ENCODE measurements at places on chromosomes 1 and 21. TPM values are rescaled to one million over a fixed set of nuclear protein-coding genes. Genes with fewer than 3 reads are reported as not detected.

LHX8 gene
- not detected for total RNA-seq

DNA sequence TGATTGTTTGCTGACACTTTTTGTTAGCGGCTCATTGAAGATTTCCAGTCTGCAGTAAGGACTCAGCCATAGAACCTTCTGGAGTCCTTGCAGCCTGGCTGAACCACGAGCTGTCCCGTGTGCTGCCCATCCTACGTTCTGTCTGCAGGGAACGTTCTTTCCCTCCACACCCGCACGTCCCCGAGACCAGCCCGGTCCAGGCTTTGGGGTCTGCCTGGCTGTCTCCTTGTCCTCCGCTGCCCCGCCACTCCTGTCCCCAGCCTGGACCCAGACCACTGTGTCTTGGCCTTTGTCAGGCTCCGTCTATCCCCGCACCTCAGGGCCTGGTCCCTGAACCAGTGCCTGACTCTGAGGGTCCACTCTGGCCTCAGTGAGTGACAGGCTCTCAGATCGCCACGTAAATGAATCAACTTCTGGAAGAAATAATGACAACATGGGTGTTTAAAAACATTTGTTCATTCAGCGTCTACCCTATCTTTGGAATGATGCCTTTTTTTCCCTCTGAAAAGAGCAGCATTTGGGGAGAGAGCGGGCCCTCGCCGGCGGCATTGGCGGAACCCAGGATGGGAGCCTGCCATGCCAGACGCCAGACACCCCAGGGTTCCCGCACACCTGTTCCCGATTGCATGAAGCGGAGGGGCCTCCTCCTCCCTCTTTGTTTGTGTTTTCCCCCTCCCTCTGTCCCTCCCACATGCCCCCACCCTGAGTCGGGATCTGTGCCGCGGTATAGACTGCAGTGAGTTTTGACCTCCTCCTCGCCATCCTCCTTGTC, 43.9 kb upstream of the C1orf174 start:
- DNase-seq, result no peak

- no peak for DNase-seq
Measured at GRCh38 chr1:31517301-31517700, 59.0 kb upstream of the TINAGL1 start.

FNDC7 gene
- 0.10 TPM for total RNA-seq

MYOC gene
- not detected for total RNA-seq

DNA sequence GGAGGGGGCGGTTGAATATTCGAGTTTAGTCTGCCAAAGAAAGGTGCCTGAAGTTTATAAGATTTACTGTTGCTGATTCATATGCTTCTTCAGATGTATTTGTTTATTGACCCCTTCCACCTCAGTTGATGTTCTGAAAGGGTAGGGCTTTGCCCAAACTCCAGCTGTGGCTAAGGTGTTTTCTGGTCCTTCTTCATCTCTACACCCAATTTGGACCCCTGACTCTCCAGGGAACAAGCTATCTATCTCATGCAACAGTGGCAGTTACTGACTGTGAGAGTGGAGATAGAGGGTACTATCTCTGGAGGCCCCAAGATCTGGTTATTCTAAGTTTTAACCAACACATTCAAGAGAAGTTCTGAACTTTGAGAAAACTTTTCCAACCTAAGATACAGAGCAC, 12.6 kb upstream of the ALG14 start:
- no peak for DNase-seq

GRCh38 chr1:26126321-26127084, 14.9 kb downstream of the PDIK1L start:
- no peak for DNase-seq

DNA sequence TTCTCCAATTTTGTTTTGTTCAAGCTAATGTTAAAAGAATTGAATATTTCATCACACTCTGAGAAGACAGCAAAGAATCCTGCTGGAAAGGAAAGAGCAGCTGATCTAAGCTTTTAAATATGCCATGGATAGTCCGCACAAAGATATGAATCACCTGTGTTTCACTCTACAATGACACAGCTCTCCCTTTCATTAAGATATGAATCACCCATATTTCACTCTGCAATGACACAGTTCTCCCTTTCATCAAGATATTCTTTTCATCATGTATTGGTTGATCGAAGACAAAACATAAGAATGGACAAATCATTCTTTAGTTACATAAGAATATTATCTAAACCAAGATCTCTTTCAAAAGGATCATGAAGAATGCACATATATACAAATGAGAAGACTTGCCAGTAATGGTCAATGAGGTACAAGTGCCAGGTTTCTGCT, 367.3 kb downstream of the SMYD3 start:
- DNase-seq, result peak; percentile 92

RGS1 gene
- not detected for total RNA-seq

DNA sequence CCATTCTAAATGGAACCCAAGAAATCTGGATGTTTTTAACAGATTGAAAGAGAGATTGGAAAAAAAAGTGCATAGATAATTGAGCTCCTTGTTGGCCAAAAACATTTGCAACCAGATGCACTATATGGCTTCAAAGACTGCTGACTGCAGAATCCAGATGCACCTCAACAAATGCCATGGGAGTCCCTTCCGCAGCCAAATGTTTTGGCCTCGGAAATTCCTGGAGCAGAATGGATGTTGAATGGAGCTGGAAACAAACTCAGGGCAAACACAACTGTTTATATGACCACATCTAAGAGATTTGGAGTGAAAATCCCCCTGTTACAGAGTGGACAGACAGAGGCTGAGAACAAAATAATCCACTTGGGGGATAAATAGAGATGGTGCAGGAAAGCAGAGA, 285.0 kb upstream of the NFIA start:
- no peak for DNase-seq

NBPF6 gene
- total RNA-seq, result not detected

ELF3 gene
- 200 TPM for total RNA-seq

- DNase-seq, result no peak
Measured at GRCh38 chr21:27548486-27548885, 581.6 kb upstream of the ADAMTS5 start.

DNA sequence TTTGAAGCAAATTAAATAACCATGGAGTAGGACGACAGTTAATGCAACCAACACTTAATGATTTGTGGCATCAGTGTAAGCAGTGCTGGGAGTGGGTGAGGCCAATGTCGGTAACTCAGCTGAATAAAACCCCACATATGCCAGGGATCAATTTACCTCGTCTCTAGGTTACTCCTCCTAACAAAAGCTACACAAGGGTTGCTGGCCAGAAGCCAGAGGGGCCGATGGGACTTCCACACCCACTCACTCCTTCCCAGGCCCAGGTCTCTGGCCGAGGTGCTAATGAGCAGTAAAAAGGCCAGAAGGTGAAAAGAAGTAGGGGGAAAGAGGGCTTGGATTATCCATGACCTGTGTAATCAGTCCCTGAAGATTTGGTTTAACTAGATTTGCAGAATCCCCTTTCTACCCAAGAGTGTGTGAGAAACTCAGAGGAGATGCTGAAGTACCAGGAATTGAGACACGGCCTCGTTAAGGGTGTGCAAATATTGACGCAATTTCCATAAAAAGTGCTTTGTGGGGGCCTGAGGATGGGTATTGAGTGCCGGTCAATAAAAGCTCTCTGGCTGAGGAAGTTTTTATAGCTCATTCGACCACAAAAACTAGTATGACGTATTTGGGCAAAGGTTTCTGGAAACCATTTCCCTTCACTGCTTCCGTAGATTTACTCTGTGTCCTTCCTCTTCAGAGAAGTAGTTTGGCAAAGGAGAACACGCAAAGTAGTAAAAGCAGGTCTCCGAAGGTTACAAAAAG, 145.5 kb downstream of the TBX15 start:
- DNase-seq, result no peak

GRCh38 chr1:42259739-42260064, 75.3 kb downstream of the FOXJ3 start:
- DNase-seq, result no peak

DNM3 gene
- total RNA-seq, result 3.1 TPM

DNA sequence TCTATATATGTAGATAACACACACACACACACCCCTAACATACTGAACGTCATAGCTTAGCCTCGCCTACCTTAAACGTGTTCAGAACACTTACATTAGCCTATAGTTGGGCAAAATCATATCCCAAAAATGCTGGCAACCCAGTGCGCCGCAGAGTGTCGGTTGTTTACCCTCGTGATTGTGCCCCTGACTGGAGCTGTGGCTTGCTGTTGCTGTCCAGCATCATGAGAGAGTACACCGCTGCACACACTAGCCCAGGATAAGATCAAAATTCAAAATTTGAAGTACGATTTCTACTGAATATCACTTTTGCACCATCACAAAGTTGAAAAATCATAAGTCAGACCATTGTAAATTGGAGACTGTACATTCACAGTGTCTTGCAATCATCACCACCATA, 73.1 kb upstream of the COG2 start:
- no peak for DNase-seq

- DNase-seq, result no peak
Measured at GRCh38 chr1:178642282-178642681, 82.8 kb upstream of the RALGPS2 start.

GRCh38 chr1:20184481-20184900, 1.4 kb upstream of the UBXN10 start:
- DNase-seq, result no peak

GRCh38 chr1:228876187-228876586, 140.9 kb downstream of the RHOU start:
- no peak for DNase-seq

- DNase-seq, result no peak
Measured at GRCh38 chr1:219783605-219784235, 144.6 kb downstream of the SLC30A10 start.

C1orf56 gene
- not detected for total RNA-seq

GRCh38 chr1:204493984-204494280, 673 bp downstream of the PIK3C2B start:
- no peak for DNase-seq

CACNA1S gene
- not detected for total RNA-seq

GRCh38 chr1:65114322-65114721, 33.7 kb upstream of the AK4 start:
- DNase-seq, result no peak

- no peak for DNase-seq
Measured at GRCh38 chr1:88873737-88874349, 17.5 kb downstream of the GTF2B start.

GPR37L1 gene
- total RNA-seq, result 0.10 TPM

SPSB1 gene
- 10.8 TPM for total RNA-seq

OR10T2 gene
- total RNA-seq, result not detected

- DNase-seq, result no peak
Measured at GRCh38 chr1:221704306-221704705, 37.6 kb downstream of the DUSP10 start.

GJA8 gene
- not detected for total RNA-seq

DNA sequence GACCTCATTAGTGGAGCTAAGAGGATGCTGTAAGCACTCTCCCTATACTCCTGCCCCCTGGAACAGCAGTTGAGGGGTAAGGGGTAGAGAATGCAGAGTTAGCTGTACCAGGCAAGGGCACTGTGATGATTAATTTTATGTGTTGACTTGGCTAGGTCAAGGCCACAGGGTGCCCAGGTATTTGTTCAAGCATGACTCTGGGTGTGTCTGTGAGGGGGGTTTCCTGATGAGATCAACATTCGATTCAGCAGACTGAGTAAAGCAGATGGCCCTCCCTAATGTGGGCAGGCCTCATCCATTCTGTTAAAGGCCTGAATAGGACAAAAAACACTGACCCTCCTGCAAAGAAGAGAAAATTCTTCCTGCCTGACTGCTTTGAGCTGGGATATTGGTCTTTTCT, 110.8 kb downstream of the KCND3 start:
- no peak for DNase-seq

DNA sequence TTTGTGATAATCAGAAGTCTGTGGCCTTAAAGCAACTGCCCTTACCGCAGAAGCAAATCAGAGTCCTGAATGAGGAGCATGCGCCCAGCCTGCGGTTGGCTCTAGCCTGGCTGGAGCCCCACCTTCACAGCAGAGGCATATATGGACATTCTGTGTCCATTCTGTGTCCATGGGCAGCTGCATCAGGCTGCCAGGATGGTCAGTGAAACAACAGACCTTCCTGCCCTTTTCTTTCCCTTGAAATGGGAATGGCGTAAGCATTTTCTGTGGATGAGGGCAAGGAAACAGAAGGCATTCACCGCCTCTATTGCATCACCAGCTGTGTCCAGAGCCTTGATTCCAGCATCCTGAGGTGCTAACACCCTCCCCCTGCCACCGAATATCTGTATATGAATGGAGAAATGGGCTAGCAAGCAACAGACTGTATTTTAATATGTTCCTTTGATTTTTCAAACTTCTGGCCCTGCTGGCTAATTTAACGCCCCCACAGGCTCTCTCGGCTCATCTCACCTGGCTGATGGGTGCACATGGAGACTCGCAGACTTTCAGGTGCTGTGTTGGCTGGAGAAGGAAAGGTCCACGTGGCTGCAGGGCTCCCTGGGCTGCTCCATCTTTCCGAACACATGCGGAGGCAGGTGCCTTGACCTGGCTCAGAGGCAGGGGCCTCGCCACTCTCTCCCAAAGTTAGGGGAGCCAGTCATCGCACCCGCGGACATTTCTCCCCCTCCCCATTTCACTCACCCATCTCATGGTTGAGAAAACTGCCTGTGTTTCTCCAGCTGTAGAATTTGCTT, 159.2 kb downstream of the GALNT2 start:
- DNase-seq, result no peak

- DNase-seq, result no peak
Measured at GRCh38 chr1:2279210-2279639, 51.1 kb downstream of the SKI start.

- DNase-seq, result no peak
Measured at GRCh38 chr1:39214021-39214713, 9.7 kb downstream of the MACF1 start.

SPRR2B gene
- not detected for total RNA-seq

GRCh38 chr1:25572708-25573590, 29.5 kb downstream of the LDLRAP1 start:
- DNase-seq, result no peak

KHDC4 gene
- total RNA-seq, result 60.7 TPM

- DNase-seq, result peak; percentile 66
Measured at GRCh38 chr1:175192630-175193526, at the start of gene KIAA0040. KIAA0040 (minus strand) TSS chr1:175192776; CDS start chr1:175161013, 31,763 bp downstream.

DNA sequence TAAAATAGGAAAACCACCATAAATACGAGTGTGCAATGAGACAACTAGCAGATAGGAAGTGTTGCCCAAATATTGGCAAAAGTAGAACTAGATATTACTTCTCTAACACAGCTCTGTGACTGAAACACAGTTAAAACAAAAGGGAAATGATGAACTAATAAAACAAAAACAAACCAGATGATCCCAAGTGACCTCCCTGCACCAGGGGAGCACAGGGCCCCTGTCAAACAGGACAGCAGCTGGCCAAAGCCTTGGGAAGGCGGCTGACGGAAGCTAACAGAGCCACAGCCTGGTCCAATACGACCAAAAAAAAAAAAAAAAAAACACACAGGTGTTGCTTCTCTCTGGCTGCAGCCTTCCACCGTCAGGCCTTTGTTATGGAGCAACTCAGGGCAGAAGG, 17.8 kb downstream of the ZBTB17 start:
- no peak for DNase-seq

- no peak for DNase-seq
Measured at GRCh38 chr1:168291222-168291837, 10.7 kb downstream of the TBX19 start.

DNA sequence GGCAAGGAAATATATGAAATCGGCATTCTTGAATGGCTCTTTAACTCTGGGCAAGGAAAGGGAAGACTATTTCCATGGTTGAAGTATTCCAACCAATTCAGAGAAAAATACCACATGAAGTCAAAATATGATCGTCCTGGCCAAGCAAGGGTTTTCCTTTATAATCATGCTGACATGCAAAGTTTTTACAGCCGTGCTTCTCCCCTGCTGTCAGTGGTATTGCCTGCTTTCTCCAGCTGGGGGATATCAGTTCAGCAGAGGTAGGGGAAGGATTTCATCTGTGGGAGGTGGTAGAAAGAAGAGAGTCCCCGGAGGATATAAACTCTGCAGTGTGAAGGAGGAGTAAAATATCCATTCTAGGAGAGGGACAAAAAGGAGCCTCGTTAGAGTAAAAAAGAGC, 322.8 kb downstream of the PAPPA2 start:
- no peak for DNase-seq

GRCh38 chr1:226738995-226739695, at the start of gene ITPKB:
ITPKB (minus strand) TSS chr1:226739282; CDS start chr1:226737458, 1,824 bp downstream.
- no peak for DNase-seq

Measured in HCT116 (cell line).